Naive B cell (primary cell): ENCODE measurements at places on chromosomes 5 and 9. TPM values are rescaled to one million over a fixed set of nuclear protein-coding genes. Genes with fewer than 3 reads are reported as not detected.

DNA sequence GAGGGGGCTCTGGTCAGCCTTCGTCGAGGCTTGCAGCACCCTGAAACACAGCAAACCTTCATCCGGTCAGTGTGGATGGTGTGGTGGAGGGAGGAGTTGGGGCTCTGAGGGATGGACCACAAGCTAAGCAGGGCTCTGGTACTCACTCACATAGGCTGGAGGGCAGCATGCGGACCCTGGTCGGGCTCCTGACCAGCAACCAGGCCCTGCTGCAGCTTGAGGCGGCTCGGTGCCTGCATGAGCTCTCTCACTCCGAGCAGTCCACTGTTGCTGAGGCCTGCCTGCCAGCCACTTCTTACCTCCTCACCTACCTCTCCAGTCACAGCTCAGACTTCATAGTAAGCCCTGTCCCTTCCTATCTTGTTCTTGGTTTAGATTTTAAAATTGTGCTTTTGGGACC, 2.5 kb downstream of the TMCO6 start:
- H3K27me3 ChIP-seq: no peaks in the 10 kb centered on the region
- no peak for DNase-seq
- H3K4me3 ChIP-seq: no peak overlapping the region
- H3K4me1 ChIP-seq: peaks cover 60% of the 10 kb centered on the region
- H3K36me3 ChIP-seq: peaks cover 8% of the 10 kb centered on the region

- no peaks in the 10 kb centered on the region for H3K27me3 ChIP-seq
- peaks cover 66% of the 10 kb centered on the region for H3K4me1 ChIP-seq
- peak overlapping the region; percentile 94 for H3K4me3 ChIP-seq
- DNase-seq: no peak
Measured at GRCh38 chr9:93065135-93065720, 6.7 kb downstream of the SUSD3 start.

- no peaks in the 10 kb centered on the region for H3K4me1 ChIP-seq
- no peak overlapping the region for H3K27ac ChIP-seq
- H3K4me3 ChIP-seq: no peak overlapping the region
- H3K36me3 ChIP-seq: no peaks in the 10 kb centered on the region
Measured at GRCh38 chr5:38585816-38586215, 29.4 kb upstream of the LIFR start.

Gene NTRK2
- polyA plus RNA-seq: not detected

DNA sequence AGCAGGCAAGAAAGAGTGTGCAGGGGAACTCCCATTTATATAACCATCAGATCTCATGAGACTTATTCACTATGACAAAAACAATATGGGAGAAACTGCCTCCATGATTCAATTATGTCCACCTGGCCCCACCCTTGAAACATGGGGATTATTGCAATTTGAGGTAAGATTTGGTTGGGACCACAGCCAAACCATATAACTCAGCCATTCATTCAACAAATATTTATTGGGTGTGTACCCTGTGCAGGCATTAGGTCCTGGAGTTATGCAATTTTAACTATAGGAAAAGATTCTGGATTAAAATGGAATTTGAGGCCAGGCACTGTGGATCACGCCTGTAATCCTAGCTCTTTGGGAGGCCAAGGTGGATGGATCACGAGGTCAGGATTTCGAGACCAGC, 124.2 kb upstream of the GAS1 start:
- H3K4me1 ChIP-seq: no peaks in the 10 kb centered on the region
- no peak overlapping the region for H3K4me3 ChIP-seq
- no peak overlapping the region for H3K27ac ChIP-seq
- DNase-seq: no peak
- H3K27me3 ChIP-seq: no peaks in the 10 kb centered on the region

DNA sequence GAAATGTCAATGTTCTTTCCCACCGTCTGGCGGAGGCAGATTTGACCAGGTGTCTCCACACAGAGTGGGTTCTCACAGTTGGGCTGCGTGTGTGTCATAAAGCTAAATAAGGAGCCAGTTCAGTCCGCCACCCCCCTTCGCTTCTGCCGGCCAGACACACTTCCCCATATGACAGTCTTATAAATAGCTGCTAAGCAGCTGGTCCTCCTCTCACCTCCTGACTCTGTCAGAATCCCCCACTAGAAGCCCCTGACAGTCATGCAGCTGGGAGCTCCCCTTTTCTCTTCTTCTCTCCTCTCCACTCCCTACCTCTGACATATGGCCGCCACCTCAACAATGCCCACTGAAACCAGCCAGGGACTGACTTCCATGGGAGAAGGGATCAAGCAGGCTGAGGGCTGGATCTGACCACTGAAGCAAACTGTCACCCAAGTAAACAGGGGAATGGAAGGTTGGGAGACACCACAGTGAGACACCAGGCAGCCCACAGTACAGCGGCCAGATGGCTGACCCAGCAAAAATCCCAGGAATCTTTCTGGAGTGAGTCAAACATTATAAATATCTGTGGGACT, 141.9 kb upstream of the EFNA5 start:
- H3K27ac ChIP-seq: no peak overlapping the region
- H3K36me3 ChIP-seq: no peaks in the 10 kb centered on the region
- H3K4me3 ChIP-seq: no peak overlapping the region
- DNase-seq: no peak
- H3K27me3 ChIP-seq: no peaks in the 10 kb centered on the region

- H3K36me3 ChIP-seq: no peaks in the 10 kb centered on the region
- peak overlapping the region; percentile 35 for H3K4me3 ChIP-seq
- H3K27me3 ChIP-seq: no peaks in the 10 kb centered on the region
- H3K4me1 ChIP-seq: peaks cover 7% of the 10 kb centered on the region
- no peak overlapping the region for H3K27ac ChIP-seq
Measured at GRCh38 chr9:22158927-22159346, 149.8 kb upstream of the CDKN2B start.

Gene DDX4
- polyA plus RNA-seq: not detected
